ENCODE measurements at places on chromosomes 2 and 18.

DNA sequence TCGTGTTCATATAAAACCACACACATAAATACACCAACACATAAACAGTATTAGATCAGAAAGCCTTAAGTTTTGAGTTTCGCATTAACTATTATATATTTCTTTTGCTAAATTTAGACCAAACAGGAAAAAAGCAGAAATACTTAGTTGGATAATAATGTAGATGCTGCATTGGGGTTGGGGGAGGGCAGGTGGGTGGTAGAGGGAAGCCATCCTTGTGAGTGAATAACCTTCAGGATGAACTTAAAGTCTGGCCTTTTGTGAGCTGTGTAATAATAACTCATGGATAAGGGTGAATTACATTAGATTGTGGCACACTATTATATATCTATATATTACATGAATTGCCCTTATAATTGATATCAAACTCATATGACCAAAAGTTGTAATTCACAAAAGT lies 174.7 kb downstream of the WDR7 start:
- no peak for DNase-seq

DNA sequence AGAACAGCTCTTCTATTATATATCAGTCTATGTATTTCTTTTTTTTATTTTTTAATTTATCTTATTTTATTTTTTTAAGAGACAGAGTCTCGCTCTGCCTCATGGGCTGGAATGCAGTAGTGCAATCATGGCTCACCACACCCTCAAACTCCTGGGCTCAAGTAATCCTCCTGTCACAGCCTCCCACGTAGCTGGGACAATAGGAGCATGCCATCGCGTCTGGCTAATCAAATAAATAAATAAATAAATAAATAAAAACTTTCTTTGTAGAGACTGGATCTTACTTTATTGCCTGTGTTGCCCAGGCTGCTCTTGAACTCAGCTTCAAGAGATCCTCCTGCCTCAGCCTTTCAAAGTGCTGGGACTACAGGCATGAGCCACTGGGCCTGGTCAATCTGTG lies 117.0 kb downstream of the RBMS1 start:
- DNase-seq: no peak

- no peak for DNase-seq
Measured at GRCh38 chr18:79010802-79011201, 31.2 kb downstream of the SALL3 start.

- no peak for DNase-seq
Measured at GRCh38 chr2:232528746-232529460, 2.9 kb downstream of the CHRND start.

DNA sequence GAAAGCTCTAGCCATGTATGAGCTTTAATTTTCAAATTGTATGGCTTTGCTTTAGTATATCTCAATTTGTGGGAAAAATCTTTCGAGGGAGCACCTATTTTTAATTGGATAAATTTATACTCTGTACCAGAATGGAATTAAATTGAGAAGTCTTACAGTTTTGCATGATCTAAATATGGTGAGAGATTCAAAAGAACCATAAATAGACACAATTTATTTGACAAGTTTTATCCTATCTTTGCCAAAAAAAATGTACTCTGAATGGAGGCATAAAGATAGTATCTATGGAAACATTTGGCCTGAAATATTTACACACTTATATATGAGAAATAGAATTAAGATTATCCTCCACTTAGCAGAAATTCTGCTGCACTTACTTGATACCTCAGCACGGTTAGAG lies 238.4 kb downstream of the NDUFA10 start:
- DNase-seq: no peak

DNA sequence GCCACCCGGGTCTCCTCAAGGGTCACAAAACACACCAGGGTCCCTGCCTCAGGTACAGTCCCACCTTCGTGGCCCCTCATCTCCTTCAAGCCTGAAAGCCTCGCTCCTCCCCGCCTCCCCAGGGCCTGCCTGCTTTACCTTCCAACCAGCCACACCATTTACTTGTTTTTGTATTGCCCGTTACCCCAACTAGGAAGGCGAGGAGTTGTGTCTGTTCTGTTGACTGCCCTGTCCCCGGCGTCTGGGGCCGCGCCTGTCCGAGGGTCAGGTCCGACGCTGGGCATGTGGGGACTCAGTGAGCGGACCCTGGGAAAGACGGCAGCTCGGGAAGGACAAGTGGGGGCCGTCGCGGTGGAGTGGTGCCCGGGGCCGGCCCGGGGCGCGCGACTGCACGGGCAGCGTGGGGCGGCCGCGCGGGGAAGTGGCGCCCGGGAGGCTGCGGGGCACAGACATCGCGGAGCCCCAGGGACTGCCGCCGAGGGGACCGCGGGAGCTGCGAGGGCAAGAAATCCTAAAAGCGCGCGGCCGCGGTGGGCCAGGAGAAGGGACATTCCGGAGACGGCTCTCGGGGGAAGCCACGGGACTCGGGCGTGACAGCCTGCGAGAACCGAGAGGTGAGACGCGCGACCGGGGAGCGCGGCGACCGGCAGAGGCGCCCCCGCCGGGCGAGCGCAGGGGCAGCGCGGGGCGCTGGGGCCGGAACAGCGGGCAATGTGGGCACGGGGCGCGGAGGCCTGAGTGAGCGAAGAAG lies 797 bp upstream of the GRHL1 start:
- DNase-seq: no peak

GRCh38 chr2:110852541-110853263 lies 120.3 kb downstream of the ACOXL start:
- DNase-seq: no peak

- DNase-seq: no peak
Measured at GRCh38 chr2:237223201-237223861, 137.6 kb downstream of the COPS8 start.

DNA sequence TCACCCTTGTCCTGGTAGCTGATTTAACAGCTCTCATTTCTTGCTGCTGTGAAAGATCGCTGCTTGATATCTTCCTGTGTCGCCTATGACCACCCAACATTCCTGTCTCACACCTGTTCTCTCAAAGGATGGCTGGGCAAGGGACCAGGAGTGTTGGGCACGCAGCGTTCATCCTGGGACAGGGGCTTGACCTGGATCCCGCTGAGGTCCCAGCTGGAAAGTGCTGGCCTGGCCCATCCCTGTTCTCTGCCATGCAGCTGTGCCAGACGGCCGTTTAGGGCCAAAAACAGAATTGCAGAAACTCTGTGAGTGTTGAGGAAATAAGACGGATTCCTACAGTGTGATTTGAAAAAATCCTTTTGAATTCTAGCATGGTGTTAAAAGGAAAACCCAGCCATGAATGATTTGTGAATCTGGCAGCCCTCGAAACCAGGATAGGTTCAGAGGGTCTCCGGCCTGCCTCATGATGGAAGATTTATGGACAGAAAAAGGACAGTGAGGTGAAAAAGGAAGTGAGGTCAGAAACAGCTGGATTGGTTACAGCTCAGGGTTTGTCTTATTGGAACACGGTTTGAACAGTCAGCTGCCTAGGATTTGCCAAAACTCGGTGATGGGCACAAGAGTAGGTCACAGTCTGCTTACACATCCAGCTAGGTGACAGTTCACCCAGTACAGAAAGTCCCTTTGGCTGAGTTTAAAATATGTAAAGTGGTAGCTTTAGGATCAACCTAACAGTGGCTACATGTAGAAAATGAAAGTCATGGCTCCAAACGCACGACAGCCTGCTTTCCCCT lies 164.8 kb downstream of the DCDC2C start:
- DNase-seq: no peak

DNA sequence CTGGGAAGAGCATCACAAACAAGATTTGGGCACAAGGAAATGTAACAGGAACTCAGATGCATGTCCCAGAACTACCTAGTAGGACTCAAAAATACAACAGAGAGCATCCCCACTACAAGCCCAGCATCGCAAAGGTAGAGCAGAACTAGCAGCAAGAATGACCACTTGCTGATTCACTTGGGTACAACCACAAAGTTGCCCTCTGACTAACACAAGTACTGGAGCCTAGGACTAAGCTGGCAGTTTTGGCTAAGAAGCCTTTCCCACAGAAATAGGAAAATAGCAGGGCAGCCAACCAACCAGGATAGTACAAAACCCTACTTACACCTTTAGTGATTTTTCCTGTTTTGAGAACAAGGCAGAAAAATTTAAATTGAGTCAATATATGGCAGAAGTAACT lies 193.8 kb downstream of the PAX3 start:
- no peak for DNase-seq
